Activated CD8-positive, alpha-beta memory T cell treated with anti-CD3 and anti-CD28 coated beads for 1 hour (primary cell): ENCODE measurements at places on chromosomes 6 and 20.

DNA sequence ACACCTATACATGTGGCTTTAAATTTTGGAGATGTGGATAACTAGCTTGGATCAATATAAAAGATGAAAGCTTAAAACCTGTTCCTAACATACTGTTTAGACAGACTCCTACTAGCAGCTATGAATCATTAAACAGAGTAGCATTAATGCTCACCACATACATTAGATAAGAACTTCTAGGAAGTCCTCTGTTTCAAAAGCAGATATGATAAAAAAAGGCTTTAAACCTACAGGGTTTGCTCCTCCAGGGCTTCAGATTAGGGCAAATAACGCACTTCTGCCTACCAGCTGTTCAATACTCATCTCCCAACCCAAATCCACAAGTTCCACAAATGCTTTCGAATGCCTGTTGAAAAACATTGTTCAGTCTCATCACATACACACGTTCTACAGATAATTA lies 1.5 kb downstream of the REPS1 start:
- DNase-seq, result no peak

GRCh38 chr6:153104220-153104619 lies 26.9 kb downstream of the RGS17 start:
- no peak for DNase-seq

GRCh38 chr6:15131651-15132061 lies 114.2 kb upstream of the JARID2 start:
- DNase-seq, result no peak

GRCh38 chr6:31622684-31623091 lies 2.2 kb downstream of the PRRC2A start:
- DNase-seq, result no peak

- DNase-seq, result no peak
Measured at GRCh38 chr6:163667372-163668060, 253.0 kb downstream of the QKI start.
